ENCODE measurements at places on chromosomes 6 and 20.

DNA sequence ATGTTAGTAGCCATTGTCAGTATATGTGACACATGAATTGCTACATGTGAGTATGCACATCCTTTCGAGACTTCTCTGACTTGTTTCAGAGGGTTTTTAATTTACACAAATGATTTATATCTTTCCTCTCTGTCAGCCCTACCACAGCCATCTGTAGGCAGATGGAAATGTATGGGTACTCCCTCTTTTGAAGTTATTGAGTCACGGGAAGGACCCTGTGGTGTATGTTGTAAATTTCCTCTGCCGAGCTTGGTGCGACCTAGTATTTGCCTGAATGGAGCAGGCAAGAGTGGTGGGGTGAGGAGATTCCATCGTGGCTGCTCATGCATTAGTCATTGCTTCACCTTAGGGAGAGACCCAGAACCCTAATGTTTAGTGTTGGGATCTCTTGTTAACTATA, 171.9 kb downstream of the JARID2 start:
- no peak for DNase-seq

GRCh38 chr6:120951258-120951657, 383.0 kb downstream of the TBC1D32 start:
- no peak for DNase-seq

GRCh38 chr6:39312912-39313525, 1.2 kb downstream of the KCNK17 start:
- no peak for DNase-seq

DNA sequence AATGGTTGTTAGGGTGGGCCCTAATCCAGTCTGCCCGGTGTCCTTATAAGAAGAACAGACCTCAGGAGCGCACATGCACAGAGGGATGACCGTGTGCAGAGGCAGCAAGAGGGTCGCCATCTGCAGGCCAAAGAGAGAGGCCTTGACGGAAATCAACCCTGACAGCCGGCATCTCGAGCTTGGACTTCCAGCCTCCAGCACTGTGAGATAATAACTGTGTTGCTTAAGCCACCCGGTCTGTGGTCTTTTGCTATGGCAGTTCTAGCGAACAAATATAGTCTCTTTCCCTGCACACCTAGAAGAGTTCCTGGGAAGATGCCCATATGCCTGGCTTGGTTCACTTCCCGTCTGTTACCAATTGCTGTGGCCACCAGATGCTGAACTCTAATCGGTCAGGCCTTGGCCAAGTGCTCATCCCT, 35.3 kb upstream of the PTGIS start:
- DNase-seq: no peak

DNA sequence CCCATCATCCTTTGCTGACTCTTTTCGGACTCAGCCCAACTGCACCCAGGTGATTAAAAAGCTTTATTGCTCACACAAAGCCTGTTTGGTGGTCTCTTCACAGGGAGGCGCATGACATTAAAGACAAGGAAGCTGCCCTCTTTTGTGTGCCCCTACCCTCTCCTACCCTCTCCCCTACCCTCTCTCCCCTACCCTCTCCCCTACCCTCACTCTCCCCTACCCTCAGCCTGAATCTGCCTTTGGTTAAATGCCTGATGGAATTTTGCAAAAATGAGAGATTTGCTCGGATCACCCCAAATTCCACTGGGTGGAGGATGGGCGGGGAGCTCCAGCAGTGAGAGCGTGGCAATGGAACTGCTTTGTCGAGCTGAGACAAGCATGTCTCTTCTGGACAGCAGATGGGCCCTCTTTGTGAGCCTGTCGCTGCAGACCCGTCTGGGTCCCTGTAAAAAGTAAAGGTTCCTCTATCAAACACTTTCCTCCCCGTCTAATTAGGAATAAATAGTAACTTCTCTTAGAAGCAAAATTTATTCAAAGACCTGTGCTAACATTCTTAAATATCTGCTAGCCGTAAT, 76.4 kb upstream of the MLN start:
- no peak for DNase-seq

GRCh38 chr6:155085582-155086257, 90.6 kb downstream of the TIAM2 start:
- DNase-seq: no peak

DNA sequence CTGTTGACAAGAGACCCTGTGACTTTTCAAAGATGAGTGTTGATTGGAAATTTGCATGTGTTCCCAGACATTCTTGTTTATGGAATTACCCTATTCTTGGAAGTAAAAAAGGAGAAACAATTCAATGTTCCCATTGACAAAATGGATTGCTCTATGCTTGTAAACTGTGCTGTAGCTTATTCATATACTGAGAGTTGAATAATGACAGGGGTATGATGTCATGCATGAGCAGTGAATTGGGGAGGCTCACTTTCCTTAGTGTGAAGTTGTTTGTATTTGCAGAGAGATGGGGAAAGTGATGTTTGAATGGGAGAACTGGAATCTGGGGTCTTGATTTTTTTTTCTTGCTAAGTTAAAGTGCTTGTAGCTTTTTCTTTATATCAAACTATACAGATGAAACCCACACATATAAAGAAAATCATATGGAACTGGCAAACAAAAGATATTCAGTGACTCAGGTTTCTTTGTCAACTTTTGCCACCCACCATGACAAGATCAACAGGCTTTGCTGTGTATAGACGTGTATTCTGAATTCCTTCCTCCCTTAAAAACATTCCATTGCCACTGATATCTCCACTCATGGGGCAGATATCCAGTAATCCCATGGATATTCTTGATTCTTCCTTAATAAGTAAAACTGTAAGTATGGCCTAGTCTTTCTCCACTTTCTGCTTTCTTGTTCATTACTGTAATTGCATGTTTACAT, 97.8 kb upstream of the JAG1 start:
- no peak for DNase-seq

- DNase-seq: no peak
Measured at GRCh38 chr6:135811644-135812526, 39.6 kb upstream of the PDE7B start.

GRCh38 chr6:78770765-78771164, 96.6 kb upstream of the IRAK1BP1 start:
- DNase-seq: no peak

DNA sequence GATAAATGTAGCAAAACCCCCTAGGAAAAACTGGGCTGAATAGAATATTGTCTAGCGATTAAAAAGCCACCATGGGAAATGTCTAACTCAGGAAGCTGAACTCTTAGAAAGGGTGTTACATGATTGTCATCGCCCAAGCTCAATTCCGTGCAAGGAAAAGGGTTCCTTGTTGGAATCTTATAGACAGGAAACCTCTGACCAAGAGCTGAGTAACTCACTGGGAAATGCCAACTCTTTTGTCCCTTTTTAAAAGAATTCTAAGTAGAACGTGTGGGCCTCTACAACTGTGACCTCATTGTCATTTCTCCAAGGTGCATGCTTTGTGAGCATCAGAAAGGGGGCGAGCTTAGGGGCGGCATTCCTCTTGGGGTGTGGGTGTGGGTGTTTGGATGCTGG, 88.1 kb downstream of the SYNJ2 start:
- no peak for DNase-seq

GRCh38 chr6:47787620-47788497, 6.0 kb downstream of the OPN5 start:
- peak; percentile 20 for DNase-seq

DNA sequence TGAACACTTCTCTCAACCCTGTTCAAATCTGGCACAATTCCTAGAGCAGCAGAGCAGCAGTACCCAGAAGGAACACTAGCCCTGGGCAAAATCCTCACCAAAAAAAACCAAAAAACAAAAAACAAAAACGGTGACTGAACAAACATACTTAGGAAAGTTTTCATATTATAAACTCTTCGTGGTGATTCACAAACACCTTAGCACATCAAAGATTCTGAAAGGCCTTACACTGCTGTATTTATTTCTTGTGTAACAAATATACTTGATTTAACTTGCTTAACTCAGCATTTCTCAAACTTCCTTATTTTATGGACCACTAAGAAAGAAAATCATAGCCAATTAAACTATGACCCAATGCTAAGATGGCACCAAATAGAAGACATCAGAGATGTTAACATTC, 57.8 kb upstream of the RREB1 start:
- DNase-seq: no peak

DNA sequence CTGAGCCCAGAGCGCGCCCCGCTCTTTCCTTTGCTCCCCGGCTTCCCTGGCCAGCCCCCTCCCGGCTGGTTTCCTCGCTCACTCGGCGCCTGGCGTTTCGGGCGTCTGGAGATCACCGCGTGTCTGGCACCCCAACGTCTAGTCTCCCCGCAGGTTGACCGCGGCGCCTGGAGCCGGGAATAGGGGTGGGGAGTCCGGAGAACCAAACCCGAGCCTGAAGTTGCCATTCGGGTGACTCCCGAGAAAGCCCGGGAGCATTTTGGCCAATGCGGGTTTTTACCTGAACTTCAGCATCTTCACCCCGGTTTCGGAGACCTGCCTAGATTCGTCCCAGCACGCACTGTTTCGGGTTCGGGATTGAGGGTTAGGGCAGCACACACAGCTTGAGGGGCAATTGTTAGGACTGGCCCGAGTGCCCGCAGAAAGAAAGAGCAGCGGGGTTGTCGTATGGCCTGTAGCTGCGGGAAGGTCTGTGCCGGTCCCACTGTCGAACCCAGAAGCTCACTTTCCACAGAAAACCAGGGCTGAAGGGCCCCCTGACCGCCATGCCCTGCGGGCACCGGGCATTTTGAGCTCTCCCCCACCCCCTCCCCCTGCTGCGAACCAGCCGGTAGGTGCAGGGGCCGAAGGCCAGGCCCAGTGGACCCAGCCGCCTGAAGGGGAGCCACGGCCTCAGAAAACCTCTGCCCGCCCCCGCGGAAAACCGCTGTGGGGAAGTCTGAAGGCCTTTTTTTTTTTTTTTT, 2.1 kb downstream of the FOXP4 start:
- peak; percentile 30 for DNase-seq

DNA sequence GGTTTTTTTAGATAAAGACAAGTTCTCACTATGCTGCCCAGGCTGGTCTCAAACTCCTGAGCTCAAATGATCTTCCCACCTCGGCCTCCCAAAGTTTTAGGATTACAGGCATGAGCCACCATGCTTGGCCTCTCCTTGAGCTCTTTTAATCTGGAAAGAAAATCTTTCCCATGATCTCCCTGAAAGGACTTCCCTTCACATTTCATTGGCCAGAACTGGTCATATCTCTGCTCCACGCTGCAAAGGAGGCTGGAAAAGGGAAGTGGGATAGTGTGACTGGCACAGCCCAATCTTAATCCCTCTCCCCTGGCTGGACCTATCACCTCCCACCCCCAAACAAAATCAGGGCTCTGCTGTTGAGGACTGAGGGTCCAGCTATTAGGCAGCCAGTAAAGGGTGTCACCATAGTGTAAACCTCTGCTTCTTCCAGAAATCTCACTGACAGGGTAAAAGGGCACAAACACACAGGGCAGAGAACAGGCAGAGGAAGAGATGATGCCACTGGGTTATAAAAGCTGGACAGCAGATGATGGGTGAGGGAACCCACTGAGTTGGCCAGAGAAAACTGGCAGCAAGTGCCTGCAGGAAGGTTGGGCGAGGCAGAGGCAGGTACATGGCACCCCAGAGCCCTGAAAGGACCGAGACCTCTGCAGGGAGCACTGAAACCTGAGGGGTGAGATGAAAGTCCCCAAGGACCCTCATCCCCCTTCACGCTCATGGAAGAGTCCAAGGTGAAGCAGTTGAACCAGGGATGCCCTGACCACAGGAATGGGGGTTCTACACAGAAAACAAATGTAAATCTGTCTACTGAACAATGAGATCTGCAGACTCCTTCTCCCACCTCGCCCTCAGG, 83.1 kb upstream of the PTPN1 start:
- DNase-seq: no peak

- DNase-seq: no peak
Measured at GRCh38 chr6:53579338-53579737, 34.4 kb upstream of the GCLC start.

DNA sequence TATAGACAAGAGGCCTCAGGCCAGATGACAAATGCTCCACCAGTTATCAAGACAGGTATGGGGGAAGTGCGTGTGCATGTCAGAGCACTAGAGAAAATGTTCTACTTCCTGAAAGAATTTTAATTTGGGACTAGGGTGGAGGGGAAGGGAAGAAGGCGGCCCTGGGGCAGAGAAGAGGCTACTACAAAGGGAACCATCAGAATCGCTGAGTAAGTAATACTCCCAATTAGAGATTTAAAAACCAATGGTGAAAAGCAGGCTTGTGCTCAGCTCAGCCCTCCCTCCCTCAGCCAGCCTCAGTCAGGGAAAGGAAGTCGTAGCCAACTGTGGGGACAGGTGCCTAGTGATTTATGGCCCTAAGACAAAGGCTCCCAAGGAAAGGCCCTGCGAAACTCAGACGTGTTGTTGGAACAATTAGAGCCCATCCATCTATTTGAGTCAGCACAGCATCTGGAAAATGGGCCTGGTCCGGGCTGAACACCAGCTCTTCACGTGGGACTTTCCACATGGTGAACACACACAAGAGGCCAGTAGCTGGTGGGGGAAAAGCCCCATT, 15.0 kb upstream of the MAFB start:
- DNase-seq: no peak

- no peak for DNase-seq
Measured at GRCh38 chr6:166600931-166601330, 14.5 kb upstream of the RAMACL start.

DNA sequence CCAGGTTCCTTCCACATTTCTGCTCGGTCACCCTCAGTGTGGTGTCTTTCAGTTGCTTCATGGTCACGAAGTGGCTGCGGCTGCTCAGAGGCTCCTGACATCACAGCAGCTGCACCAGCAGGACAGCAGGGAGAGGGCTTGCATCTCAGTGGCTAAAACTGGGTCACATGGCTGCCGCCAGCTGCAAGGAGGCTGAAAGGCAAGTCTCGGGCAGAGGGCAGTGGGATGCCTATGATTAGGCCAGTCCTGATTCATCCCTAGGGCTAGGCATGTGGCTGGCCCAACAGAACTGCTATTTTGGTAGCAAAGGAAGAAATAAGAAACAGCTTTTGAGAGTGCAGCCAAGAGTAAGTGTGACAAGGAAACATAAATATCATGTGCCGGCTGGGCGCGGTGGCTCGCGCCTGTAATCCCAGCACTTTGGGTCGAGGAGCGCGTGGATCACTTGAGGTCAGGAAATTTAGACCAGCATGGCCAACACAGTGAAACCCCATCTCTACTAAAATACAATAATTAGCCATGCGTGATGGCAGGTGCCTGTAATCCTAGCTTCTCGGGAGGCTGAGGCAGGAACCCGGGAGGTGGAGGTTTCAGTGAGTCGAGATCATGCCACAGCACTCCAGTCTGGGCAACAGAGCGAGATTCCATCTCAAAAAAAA, 46.6 kb downstream of the RBM38 start:
- DNase-seq: no peak

- no peak for DNase-seq
Measured at GRCh38 chr6:158068156-158068892, 86.7 kb downstream of the SYNJ2 start.

DNA sequence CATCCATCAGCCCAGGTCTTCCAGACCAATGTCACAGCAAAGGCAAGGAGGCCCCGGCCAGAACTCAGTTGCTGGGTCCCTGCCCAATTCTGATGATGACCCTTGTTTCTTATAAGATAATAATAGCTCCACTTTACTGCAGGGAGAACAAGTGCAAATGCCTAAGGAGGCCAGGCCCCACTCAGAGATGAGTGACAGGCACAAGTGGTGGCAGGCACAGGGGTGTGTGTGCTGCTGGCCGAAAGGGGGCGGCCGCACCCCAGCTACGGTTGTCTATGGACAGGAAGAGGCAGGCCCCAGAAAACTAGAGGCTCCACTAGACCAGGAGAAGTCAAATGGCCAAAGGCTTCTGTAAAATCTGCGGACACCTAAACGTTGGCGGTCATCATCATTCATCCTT, 28.6 kb downstream of the GNAS-AS1 start:
- DNase-seq: no peak

Measured in stimulated activated effector memory CD8-positive, alpha-beta T cell treated with anti-CD3 and anti-CD28 coated beads, Interleukin-12 subunit alpha, Interleukin-12 subunit beta, amount 100 ng/mL, for 72 hours (primary cell).